ENCODE measurements at places on chromosomes 13 and 19. TPM values are rescaled to one million over a fixed set of nuclear protein-coding genes. Genes with fewer than 3 reads are reported as not detected.

KRTDAP gene
- total RNA-seq: not detected

MRPL4 gene
- total RNA-seq: 51.5 TPM

GARIN5A gene
- total RNA-seq: not detected

SIGLECL1 gene
- total RNA-seq: not detected

ZNF555 gene
- 4.8 TPM for total RNA-seq

CASP14 gene
- not detected for total RNA-seq

NDUFS7 gene
- 61.2 TPM for total RNA-seq

LENG9 gene
- 5.2 TPM for total RNA-seq

TEX26 gene
- under 0.01 TPM for total RNA-seq

PTGIR gene
- 5.5 TPM for total RNA-seq

FGF14 gene
- total RNA-seq: under 0.01 TPM

UGGT2 gene
- 63.0 TPM for total RNA-seq

FFAR1 gene
- total RNA-seq: not detected

TUBA3C gene
- total RNA-seq: not detected

LILRA1 gene
- total RNA-seq: not detected

IL27RA gene
- 2.9 TPM for total RNA-seq

TMEM205 gene
- total RNA-seq: 121 TPM

CAMSAP3 gene
- not detected for total RNA-seq

PSG7 gene
- total RNA-seq: not detected

DAND5 gene
- total RNA-seq: not detected

SHISA7 gene
- not detected for total RNA-seq

ZNF135 gene
- 4.3 TPM for total RNA-seq

HIPK4 gene
- under 0.01 TPM for total RNA-seq

PINLYP gene
- 3.5 TPM for total RNA-seq

ZNF530 gene
- 3.9 TPM for total RNA-seq

AMH gene
- total RNA-seq: 0.32 TPM

MEDAG gene
- total RNA-seq: 20.0 TPM

MUC16 gene
- under 0.01 TPM for total RNA-seq

CDX2 gene
- not detected for total RNA-seq

All from fibroblast of villous mesenchyme (primary cell).